Bronchial epithelial cell (primary cell): ENCODE measurements at places on chromosomes 7 and 10. TPM values are rescaled to one million over a fixed set of nuclear protein-coding genes. Genes with fewer than 3 reads are reported as not detected.
A peak's percentile ranks its signal among the peaks of the same experiment; 100 is the strongest.

GRCh38 chr10:71086439-71087080 is 125.8 kb upstream of the UNC5B start:
- DNase-seq = no peak

Gene NRP1
- total RNA-seq = 16.1 and 21.6 TPM in 2 replicates

- DNase-seq = no peak
Observed at GRCh38 chr7:135709508-135709907, 18.5 kb downstream of the SLC13A4 start.

DNA sequence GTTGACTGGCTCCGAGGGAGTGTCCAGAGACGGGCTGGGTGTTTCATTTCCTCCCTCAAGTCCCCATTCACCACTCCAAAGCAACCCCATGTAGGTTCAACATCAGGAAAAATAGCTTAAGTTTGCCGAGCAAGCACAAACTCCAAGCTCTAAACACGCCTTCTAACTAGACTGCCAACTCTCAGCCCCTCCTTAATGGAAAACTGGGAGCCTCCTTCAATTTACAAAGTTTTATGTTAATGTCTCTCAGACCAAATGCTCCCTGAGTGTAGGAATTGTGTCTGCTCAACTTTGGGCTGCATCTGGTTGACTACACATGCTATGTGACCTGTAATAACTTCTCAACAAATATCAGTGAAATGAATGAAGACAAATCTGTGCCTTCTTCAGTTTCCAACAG is 87.5 kb downstream of the FAM204A start:
- DNase-seq = no peak

- no peak for DNase-seq
Observed at GRCh38 chr7:39421661-39422060, 144.5 kb upstream of the YAE1 start.

Gene DNTT
- total RNA-seq = not detected in 2 replicates

Gene SIRT1
- total RNA-seq = 9.9 and 10.8 TPM in 2 replicates

- DNase-seq = no peak
Observed at GRCh38 chr7:120394595-120394994, 121.6 kb downstream of the KCND2 start.

DNA sequence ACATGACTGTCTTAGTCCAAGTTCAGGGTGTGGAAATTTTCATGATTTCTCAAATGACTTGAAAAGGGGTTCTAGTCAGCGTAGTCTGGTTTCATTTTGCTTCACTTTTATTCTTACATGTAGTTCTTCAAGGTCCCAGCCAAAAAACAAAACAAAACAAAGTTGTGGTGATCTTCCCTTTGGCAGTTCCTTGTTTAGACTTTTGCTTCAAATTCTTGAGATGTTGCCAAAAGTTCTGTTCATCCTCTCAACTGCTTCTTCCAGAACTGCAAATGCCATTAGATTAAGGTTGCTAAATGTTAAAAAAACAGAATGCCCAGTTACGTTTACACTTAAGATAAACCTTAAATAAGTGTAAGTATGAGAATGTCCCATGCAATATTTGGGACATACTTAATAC is 370.8 kb upstream of the LRRTM3 start:
- DNase-seq = no peak

- peak; percentile 44 for DNase-seq
Observed at GRCh38 chr7:150927956-150928344, 50.2 kb downstream of the KCNH2 start.

DNA sequence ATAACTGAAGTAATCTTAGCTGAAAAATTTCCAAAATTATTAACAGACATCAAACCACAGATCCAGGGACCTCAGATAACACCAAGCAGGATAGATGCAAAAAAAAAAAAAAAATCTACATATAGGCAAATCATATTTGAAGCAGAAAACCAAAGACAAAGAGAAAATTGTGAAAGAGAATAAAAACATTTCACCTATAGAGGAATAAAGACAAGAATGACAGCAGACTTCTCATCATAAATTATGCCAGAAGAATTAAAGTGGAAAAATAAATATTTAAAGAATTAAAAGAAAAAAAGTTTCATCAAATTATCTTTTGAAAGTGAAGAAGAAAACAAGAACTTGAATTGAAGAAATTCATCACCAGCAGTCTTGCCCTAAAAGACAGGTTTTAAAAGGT is 467.5 kb downstream of the GPAM start:
- DNase-seq = no peak

- no peak for DNase-seq
Observed at GRCh38 chr10:75236178-75236825, 545 bp upstream of the COMTD1 start.

GRCh38 chr7:108252177-108252576 is 122.0 kb upstream of the LAMB4 start:
- DNase-seq = no peak

Gene CREB5
- 2.1 and 7.3 TPM in 2 replicates for total RNA-seq

Gene IDI2
- not detected in 2 replicates for total RNA-seq

Gene PLEKHS1
- not detected in 2 replicates for total RNA-seq

GRCh38 chr10:43120116-43120928 is 17.9 kb upstream of the CSGALNACT2 start:
- DNase-seq = no peak

Gene ICA1
- 10.5 and 14.8 TPM in 2 replicates for total RNA-seq

DNA sequence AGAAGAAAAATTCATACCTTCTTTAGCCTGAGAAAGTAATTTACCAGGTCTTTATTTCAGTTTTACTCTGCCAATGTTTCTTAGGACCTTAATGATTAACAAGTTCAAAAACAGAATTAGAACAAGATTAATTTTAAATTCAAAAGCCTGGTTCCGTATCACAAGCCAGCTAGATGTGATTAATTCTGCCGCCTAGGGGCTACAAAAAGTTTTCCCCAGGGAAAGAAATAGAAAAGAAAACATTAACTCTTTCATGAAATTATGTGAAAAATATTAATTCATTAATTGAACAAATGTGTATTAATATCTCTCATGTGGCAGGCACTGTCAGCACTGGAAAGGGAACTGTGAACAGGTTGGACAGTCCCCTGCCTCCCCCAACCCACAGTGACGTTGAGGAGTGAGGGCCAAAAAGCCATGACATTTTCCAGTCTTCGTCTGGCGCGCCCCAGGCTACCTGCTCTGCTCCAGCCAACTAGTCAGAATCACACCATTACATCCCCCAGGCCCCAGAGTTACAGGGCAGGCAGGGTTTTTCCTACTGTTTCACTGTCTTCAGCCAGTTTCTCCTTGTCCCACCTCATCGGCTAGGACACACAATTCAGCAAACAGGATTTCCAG is 20.1 kb downstream of the TMEM176A start:
- no peak for DNase-seq

GRCh38 chr10:82757397-82757796 is 882.4 kb downstream of the NRG3 start:
- DNase-seq = no peak

Gene OR2A1
- total RNA-seq = not detected in 2 replicates

GRCh38 chr7:48180981-48181380 is 9.7 kb downstream of the ABCA13 start:
- no peak for DNase-seq

DNA sequence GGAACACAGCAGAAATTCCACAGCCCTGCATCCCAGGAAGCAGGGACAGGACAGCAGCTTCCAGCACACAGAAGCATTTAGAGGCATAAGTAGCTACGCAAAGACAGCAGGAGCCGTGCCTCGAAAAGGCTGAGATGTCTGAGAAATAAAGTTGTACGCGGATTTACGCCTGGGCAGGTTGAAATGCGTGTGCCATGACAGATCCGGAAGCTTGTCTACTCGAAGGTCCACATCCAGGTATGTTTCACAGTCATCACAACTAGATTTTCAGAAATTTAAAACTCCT is 26.1 kb downstream of the DIP2C start:
- DNase-seq = no peak

DNA sequence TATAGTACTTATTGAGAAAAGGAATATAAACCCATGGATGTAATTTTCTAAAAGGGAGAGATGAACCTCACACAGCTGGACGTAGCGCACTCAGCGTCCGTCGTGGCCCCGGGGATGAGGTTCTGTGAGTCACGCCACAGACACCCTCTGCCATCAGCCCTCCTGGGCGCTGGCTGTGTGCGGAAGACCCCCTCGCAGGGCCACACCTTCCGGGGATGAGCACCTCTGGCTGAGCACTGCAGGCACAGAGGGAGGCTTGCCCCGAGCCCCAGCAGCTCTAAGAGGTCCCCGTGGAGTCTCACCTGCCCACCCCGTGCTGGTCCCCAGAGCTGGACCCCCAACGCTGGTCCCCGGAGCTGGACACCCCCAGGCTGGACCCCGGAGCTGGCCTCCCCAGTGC is 215.8 kb downstream of the PTPRN2 start:
- DNase-seq = no peak

DNA sequence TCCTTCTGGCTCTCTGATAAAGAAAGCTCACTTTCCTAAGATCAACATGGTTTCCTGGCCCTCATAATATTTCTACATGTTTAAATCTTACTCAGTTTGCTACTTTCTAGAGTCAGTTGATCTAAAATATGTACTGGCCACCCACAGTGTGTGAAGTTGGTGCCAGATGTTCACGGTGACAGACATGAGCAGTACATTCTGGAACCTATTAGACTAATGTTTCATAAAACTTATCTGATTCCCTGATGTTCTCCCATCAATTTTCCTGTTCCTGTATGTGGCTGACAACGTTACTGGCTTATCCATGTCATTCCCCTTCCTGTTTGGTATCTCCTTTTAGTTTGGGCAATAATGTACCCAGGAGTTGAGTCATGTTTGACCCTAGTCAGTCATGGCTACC is 13.7 kb upstream of the CPVL start:
- DNase-seq = no peak

DNA sequence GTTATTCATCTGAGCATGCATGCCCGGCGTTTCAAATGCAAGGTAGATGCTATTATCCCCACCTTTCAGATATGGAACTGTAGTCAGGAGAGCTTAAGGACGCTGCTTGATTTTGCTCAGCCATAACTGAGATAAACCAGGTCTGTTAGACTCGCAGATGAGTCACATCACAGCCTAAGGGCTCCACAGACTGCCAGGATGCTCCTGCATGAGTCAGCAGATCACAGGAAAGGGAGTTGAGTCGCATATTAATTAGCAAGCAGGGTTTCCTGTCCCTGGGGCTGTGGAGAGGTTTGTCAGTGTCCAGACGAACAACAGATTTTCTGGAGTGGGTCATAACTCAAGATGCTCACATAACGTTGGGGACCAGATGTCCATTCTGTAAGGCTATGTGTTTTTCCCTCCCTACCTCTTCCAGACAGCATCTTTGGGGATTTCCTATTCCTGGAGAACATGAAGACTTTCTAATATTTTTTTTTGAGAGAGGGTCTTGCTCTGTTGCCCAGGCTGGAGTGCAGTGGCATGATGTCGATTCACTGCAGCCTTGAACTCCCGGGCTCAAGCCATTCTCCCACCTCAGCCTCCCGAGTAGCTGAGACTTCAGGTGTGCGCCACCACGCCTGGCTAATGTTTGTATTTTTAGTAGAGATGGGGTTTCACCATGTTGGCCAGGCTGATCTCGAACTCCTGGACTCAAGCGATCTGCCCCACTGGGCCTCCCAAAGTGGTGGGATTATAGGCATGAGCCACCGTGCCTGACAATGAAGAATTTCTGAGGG is 36.7 kb downstream of the PFKFB3 start:
- DNase-seq = peak; percentile 99

DNA sequence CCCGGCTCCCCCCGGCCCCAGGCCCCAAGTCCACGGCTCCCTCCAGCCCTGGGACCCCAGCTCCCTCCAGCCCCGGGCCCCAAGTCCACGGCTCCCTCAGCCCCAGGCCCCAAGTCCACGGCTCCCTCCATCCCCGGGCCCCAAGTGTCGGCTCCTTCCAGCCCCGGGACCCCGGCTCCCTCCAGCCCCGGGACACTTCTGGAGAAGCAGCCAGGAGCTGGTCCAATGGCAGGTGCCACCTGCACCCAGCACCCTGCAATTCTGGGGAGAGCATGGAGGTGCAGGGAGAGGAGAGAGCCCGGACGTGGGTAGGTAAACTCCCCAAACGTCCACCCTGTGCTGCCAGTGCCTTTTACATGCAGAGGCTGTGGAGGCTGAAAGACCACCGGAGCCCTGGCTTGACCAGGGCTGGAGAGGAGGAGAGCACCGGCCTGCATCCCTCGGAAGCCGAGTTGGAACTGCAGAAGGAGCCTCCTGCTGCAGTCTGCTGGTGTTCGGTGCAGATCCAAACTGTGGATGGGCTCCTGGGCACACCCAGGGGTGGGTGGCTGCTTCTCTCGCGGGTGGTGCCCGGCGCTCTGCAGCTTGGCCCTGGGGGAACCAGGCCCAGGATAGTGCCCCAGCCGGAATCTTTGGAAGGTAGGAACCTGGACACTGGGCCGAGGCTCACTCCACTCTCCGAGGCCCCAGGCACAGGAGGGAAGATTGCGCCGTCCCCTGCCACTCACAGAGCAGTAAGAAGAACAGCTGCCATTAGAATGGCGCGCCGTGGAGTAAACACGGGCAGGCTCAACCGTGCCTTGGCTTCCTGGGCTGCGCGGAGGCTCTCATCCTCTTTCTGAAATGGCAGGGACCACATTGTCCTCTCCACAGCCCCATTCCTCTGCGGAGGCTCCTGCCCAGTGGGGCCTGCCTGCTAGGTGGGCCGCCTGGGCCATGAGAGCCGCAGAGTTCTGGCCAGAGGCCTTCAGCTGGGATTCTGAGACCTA is 14.7 kb downstream of the SHH start:
- DNase-seq = no peak

- DNase-seq = no peak
Observed at GRCh38 chr10:130432271-130432670, 296.1 kb downstream of the GLRX3 start.

- DNase-seq = no peak
Observed at GRCh38 chr7:73899731-73900142, 38.8 kb downstream of the TMEM270 start.

Gene RAMP3
- not detected in 2 replicates for total RNA-seq

GRCh38 chr10:50375745-50376144 is 124.4 kb upstream of the ASAH2 start:
- no peak for DNase-seq

GRCh38 chr7:29138588-29138987 is 7.7 kb downstream of the CPVL start:
- no peak for DNase-seq

DNA sequence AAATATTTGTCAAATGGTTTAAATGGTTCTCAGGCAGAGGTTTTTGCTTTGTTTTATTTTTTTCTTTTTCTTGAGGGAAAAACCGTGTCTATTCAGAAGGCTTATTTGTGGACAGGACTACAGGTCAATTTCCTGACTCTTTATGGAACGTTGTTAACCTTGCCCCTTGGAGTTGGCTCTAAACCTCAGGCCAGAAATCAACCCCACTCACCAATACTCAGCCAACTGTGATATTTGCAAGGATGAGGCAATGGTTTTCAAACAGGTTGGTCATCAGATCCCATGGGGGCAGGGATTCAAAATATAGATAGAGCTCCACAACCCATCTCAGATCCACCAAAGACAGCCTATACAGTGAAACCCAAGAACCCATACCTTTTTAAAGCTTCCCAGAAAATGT is 10.2 kb downstream of the PDLIM1 start:
- DNase-seq = no peak

DNA sequence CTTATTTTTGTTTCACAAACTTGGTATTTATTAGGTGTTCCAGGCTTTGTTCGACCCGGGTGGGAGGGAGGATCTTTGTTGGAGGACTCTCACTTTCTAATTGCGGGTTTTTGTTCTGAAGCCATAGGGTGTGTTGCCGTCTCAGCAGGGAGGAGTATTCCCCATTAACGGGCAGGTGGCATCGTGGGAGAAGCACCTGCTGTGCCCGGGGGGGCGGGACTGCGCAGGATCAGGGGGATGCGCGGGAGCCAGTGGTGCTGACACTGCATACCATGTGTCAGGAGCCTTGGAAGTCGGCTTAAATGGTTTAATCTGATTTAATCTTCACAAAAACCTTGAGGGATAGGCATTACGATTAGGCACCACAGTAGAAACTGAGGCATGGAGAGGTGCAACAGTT is 113.0 kb downstream of the MGMT start:
- DNase-seq = no peak

GRCh38 chr10:55631071-55631654 is 729.9 kb downstream of the ZWINT start:
- peak; percentile 8 for DNase-seq

Gene WIPF3
- total RNA-seq = under 0.01 TPM in 2 replicates
